ENCODE measurements at places on chromosomes 6 and 20. TPM values are rescaled to one million over a fixed set of nuclear protein-coding genes. Genes with fewer than 3 reads are reported as not detected.

- no peaks in the 10 kb centered on the region for H3K4me1 ChIP-seq
- no peak overlapping the region for H3K4me3 ChIP-seq
- no peaks in the 10 kb centered on the region for H3K36me3 ChIP-seq
- no peak overlapping the region for H3K27ac ChIP-seq
- no peaks in the 10 kb centered on the region for H3K27me3 ChIP-seq
- no peak for DNase-seq
Measured at GRCh38 chr6:135935941-135936601, 84.6 kb downstream of the PDE7B start.

The SLC4A11 gene
- 16.4 TPM for total RNA-seq

DNA sequence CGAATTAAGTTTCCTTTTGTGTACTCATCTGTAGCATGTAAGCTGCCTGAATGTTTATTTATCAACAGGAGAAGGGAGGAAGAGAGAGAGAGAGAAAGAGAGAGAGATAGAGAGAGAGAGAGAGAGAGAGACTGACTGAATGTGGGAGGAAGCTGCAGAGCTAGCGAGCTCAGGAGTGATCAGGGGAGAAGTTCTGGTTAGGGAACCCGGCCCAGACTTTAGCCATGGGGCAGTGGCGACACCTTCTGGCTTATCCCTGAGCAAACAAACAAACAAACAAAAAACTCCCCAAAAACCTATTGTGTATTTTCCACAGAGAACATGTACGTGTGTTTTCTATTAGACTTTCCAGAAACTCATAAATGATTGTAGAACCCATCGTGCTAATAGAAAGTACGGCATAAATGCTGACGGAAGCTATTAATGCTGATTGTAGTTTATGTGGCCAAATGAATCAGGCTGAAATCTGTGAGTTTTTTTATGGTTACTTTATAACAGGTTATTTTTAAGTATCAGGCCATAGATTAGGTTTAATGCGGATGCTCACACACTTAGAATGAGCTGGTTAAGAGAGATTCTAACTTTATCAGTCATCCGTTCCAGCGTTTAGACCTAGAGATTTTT is 92.8 kb downstream of the CLIC5 start:
- peak overlapping the region; percentile 51 for H3K27ac ChIP-seq
- H3K27me3 ChIP-seq: no peaks in the 10 kb centered on the region
- DNase-seq: peak; percentile 80
- no peak overlapping the region for H3K4me3 ChIP-seq
- peaks cover 33% of the 10 kb centered on the region for H3K4me1 ChIP-seq

The RIPOR2 gene
- total RNA-seq: 3.9 TPM

DNA sequence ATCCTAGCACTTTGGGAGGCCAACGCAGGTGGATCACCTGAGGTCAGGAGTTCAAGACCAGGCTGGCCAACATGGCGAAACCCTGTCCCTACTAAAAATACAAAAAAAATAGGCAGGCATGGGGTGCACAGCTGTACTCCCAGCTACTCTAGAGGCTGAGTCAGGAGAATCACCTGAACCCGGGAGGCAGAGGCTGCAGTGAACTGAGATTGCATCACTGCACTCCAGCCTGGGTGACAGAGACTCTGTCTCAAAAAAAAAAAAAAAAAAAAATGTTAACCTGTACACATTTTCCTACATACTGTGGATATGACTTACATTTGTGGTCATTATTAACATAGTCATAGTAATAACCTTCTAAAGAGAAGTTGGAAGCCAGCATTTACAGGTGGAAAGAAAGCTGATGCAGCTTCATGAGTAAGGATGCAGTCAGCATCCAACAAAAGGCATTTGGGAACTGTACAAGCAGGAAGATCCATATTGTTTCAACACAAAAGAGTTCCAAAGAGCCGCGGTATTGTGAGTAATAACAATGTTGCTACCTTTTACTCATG is 186.2 kb downstream of the GPX5 start:
- H3K27me3 ChIP-seq: no peaks in the 10 kb centered on the region
- no peak overlapping the region for H3K4me3 ChIP-seq
- DNase-seq: no peak
- H3K36me3 ChIP-seq: no peaks in the 10 kb centered on the region
- H3K27ac ChIP-seq: no peak overlapping the region
- H3K4me1 ChIP-seq: no peaks in the 10 kb centered on the region

All from SJCRH30 (cell line).